ENCODE measurements at places on chromosomes 5 and 9.

DNA sequence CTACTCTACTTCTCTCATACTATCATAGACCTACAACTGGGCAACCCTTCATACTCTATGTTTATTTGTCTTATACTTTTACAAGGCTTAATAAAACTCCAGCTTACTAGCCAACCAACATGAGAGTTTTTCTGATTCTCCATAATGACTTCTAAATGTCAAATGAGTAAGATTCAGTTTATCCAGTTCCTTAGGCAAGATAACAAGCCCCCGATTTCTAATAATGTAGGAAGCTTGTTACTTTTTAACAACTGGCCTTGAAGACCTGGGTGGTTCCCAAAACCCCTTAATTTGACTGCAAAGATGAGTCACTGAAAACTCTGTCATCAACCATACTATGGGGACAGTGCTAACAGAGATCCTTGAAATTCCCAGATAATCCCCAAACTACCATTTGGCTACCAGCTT is 294.6 kb upstream of the ACTBL2 start:
- DNase-seq, result no peak

GRCh38 chr5:141757402-141757801 is 75.4 kb upstream of the ARAP3 start:
- DNase-seq, result no peak

DNA sequence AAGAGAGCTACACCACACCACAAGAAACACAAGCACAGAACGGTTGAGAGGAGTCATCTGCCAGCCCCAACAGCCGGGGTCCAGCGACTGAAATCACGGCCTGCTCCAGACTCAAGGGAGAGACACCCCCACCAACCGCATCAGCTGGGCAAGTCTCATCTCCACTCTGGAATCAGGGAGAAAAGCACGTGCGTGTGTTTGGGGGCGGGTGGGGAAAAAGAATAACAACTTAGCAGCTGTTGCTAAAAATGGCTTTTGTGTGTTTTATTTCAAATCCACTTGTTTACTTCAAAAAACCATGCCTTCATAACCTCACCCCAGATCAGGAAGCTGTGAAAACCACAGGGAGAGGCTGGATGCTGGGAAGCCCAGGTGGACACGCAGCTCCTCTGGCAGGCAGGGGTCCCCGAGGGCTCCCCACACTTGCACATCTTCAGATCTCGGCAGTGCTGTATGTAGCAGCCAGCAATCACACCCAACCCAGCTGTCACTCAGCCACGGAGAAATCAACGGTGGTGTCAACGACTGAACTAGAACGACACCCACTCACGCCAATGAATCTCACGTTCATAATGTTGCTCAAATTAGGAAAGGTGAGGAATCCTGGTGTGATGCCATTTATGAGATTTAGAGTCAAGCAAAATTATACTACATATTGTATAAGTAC is 19.0 kb downstream of the PNPLA7 start:
- DNase-seq, result no peak

GRCh38 chr9:23764219-23764618 is 61.8 kb downstream of the ELAVL2 start:
- no peak for DNase-seq

Measured in ureter (tissue), 1 donor.